ENCODE measurements at places on chromosomes 3 and 15.

GRCh38 chr15:67968564-67968963, 85.6 kb upstream of the PIAS1 start:
- no peak for DNase-seq

GRCh38 chr3:77500721-77501120, 460.8 kb downstream of the ROBO2 start:
- DNase-seq, result no peak

- no peak for DNase-seq
These were observed 36.4 kb upstream of the EHHADH start for GRCh38 chr3:185290266-185290665.

- no peak for DNase-seq
These were observed 86.5 kb downstream of the TPRG1 start for GRCh38 chr3:189258261-189258660.

DNA sequence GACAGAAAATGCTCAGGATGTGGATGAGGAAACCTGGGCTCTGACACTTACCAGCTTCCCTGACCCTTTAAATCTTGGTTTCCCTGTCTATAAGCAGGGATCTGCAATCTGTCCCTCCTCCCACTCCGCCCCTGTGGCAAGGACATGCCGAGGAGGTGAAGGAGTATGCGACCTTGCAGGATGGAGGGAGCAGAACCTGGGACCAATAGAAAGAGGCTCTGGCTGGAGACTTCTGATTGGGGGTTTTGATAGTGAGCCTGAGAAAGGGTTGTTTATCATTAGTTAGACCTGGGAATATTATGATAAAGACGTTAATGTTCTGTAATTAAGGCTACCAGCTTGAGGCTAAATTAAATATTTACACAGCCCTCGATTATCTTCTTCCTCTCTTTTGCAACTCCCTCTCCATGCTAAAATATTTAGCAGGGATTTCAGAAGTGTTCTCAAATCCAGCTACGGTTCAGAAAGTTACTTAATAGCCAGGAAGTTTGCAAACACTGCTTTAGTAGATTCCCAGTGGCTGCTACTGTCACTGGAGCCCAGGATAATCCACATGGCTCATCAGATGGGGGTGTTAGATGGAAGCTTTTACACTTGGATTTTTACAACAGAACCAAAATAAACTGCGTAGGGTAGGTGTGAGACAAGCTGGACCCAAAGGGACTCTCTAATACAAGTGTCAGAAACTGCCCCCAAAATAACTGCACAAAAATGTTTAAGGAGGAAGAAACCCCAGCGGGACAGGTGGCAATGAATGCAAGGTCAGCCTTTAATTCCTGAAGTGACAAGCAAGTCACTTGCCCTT, 9.2 kb upstream of the PAQR5 start:
- no peak for DNase-seq

GRCh38 chr15:64067564-64068030, 21.3 kb upstream of the DAPK2 start:
- peak; percentile 60 for DNase-seq

Measured in Right ventricle myocardium superior (tissue), 1 donor.